ENCODE measurements at places on chromosomes 12 and 14.

DNA sequence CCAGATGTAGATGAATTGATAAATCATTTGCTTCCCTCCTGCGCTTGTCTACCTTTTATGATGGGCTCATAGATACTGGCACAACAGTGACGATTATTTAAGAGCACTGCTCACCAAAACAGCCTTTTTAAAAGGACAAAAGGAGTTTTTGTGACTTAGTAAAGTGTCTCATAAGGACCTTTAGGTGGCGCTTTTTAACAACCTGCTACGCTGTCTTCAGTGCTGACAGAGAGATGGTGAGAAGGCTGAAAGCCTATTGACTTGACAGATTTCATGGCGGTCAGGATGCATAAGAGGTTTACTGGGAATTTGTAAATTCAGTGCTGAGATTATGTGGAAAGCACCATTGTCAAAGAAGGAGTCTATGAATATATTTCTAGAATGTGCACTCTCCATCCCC is 87.6 kb downstream of the SLC15A5 start:
- DNase-seq: peak; percentile 26

DNA sequence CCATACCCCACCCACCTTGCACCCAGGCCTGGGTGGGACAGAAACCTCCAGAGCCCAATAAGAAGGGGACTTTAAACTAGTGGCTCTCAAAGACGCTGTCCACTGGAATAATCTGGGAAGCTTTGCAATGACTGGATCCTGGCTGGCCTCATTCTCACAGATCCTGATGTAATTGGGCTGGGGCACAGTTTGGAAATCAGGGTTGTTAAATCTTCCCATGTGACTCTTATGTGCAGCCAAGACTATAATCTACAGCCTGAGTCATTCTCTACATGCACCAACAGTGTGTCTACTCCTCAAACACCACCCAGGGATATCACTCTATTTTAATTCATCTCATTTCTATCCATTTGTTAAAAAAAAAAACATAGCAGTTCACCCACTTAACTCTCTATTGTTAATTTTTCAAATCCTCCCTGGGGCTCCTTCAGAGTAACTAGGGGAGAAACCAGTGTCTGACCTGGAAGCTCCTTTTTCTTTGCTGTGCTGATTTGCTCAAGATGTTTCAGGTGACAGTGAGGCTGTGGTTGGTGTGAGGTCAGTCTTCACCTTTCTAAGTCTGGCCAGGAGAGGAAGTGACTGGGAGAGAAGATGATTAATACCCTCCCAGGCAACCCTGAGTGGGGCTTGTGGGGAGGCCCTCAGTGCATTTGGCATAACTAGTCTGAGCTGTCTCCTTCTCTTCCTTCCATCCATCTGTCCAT is 211.6 kb upstream of the SFSWAP start:
- DNase-seq: no peak

GRCh38 chr12:95545731-95546490 is 5.4 kb downstream of the USP44 start:
- no peak for DNase-seq

DNA sequence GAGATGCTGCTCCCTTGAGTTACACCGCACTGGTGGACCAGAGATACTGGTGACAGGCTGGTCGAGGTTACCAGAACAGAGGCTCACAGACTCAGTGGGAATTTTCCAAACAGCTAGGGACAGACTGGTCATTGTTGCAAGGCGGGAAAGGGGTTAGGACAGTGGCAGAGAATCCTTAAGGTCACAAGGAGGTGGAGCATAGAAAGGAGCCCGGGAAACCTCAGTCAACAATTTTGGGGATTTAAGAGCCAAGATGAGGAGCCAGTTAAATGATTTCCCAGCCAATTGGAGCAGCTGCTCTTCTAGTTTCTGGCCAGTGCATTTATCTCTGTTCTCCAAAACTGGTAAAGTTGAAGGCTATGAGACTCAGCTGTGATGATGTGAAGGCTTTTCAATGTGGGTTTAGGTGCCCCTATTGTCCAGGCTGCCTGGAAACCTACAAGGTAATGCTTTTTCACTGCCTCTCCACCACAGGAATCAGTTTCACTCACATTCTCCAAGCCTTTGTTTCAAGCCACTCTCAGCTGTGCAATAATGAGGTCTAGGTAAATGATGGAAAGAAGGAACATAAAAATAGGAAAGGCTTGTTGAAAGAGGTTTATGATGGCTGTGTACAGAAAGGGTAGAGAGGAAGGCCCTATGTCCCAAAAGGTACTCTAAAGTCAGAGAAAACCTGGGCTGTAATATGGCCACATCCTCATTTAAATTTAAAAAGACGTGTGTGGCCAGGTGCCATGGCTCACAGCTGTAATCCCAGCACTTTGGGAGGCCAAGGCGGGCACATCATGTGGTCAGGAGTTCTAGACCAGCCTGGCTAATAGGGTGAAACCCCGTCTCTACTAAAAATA is 7.0 kb upstream of the TNS2 start:
- peak; percentile 20 for DNase-seq

- peak; percentile 89 for DNase-seq
Observed at GRCh38 chr14:101707068-101707842, 54.3 kb upstream of the PPP2R5C start.

DNA sequence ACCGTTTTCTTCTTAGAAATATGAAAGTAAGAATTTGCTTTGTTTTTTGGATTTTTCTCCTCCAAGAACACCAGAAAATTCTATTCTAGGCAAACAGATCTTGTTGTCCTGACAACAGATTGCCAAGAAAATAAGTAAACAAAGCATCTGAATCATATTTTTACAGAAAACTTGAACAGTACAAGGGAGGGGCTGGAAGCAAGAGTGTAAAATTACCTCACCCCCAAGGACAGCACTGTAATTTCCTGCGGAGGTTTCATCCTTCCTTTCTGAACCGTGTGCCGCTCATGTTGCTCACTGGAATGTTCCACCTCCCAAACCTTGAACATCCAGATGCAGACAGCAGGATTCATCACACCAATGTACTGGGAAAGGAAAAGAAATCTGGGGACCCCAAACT is 5.4 kb upstream of the CAMKK2 start:
- no peak for DNase-seq

GRCh38 chr14:106372870-106373652 is 846.7 kb downstream of the TMEM121 start:
- peak; percentile 60 for DNase-seq

DNA sequence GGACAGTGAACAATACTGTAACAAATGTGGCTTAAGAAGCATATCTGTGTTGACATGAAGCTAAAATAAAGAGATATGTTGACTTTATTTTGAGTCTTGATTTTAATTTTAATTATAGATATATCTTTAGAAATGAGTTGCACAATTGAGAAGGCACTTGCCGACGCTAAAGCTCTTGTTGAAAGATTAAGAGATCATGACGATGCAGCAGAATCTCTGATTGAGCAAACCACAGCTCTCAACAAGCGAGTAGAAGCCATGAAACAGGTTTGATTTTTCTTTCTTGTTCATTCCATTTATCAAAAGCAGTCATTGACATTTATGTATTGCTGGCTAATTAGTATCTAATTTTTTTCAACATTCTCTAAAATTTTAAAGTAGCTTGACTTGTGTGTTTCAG is 15.8 kb downstream of the FGFR1OP2 start:
- DNase-seq: no peak

GRCh38 chr12:66541426-66541825 is 137.4 kb downstream of the GRIP1 start:
- no peak for DNase-seq

GRCh38 chr12:20476551-20476950 is 108.2 kb downstream of the PDE3A start:
- no peak for DNase-seq

- no peak for DNase-seq
Observed at GRCh38 chr12:11658791-11659190, 9.3 kb downstream of the ETV6 start.

GRCh38 chr12:12128670-12129069 is 57.9 kb downstream of the BCL2L14 start:
- DNase-seq: no peak

DNA sequence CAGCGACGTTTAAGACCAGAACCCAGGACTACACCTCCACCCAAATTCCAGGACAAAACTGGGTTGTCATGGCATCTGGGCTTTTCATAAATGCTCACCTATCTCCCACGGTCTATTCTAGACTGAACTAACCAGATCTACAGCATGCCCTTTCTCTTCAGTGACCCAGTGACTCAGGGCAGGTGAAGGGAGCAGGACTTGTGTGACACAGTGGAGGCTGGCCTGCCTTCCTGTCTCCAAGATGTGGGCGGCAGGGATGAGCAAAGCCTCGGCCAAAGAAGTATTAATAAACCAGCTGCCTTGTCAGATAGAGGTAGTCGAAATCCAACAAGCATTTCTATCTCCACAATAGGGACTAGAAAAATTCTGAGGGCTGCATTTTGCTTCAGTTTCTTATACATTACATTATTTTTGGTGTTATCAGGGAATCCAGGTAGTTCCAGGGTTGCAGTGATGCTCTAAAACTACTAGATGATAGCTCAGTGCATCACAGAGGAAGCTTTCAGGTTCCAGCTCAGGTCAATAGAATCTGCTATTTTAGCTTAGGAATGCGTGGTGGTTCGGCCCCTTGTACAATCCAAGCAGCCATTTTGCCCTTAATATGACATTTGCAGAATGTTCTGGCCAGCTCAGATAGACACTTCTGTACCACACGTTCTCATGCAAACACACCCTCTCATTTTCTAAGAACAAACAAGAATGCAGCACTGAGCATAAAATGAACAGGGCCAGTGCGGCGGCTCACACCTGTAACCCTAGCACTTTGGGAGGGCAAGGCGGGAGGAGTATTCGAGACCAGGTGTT is 4.2 kb upstream of the GLRX5 start:
- DNase-seq: no peak

- DNase-seq: no peak
Observed at GRCh38 chr12:120738252-120739030, 12.8 kb downstream of the ACADS start.

DNA sequence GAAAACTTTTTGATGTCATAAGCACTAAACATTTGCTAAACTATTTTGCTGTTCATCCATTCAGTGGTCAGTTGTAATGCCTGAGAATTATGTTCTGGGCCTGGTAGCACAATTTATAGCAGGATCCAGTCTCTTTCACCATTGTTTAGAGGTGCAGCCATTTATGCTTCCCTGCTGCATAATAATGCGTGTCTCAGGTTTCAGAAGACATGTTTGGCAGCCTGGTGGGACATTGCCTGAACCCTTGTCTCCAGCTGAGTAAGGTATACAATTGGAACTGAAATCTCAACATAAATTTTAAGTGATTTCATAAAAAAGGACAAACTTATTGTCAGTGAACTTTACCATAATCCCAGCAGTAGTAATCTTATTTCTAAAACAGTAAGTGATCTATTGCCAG is 94.8 kb downstream of the POLR3B start:
- DNase-seq: no peak

DNA sequence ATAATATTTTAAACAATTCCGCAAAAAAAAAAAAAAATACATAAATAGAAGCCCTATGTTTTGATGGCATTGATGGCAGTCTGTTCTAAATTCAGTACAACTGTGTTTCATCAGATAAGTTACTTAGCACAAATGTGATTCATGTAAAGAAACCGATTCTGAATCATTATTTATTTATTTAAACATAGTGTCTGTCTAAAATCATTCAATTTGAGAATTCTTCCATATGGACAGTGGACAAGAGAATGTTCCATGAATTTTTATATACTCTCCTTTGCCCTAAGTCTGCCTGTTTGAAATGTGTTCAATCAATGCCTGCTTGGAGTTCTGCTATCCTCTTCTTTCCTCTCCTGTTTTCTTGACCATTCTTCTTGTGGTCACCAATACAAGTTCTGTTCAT is 126.5 kb downstream of the PDE3A start:
- DNase-seq: no peak

DNA sequence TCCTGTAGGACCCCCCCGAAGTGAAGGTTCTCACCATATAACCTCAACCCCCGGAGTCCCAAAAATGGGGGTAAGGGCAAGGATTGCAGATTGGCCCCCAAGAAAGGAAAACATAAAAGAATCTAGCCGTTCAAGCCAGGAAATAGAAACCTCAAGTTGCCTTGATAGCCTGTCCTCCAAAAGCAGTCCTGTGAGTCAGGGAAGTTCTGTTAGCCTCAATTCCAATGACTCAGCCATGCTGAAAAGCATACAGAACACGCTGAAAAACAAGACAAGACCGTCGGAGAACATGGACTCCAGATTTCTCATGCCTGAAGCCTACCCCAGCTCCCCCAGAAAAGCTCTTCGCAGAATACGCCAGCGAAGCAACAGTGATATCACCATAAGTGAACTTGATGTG is 344.2 kb upstream of the RGS6 start:
- DNase-seq: no peak

GRCh38 chr14:72856530-72857266 is 37.2 kb downstream of the DPF3 start:
- DNase-seq: no peak

DNA sequence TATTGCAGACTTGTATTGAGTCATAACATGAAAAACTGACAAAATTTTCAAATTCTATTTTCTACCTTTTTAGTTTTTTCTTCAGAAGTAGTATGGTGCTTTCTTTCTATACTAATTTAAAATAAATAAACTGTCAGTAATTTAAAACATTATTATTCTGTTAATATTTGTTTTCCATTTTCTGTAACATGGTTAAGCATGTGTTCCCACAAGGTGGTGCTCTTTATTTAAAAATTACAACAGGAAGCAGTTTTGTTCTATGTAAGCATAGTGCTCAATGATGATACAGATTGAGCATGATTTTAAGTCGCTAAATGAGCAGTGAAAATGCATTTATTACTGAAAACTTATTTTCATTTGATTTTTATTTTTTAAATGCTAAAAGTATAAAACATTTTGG is 114.6 kb downstream of the PPFIA2 start:
- peak; percentile 32 for DNase-seq

- peak; percentile 55 for DNase-seq
Observed at GRCh38 chr12:32390572-32391219, 8.7 kb upstream of the FGD4 start.

GRCh38 chr14:67207810-67208209 is 18.6 kb downstream of the GARIN2 start:
- no peak for DNase-seq
